ENCODE measurements at places on chromosomes 3 and 15.
A peak's percentile ranks its signal among the peaks of the same experiment; 100 is the strongest.

GRCh38 chr15:101232677-101233076 is 19.2 kb downstream of the CHSY1 start:
- DNase-seq = no peak

DNA sequence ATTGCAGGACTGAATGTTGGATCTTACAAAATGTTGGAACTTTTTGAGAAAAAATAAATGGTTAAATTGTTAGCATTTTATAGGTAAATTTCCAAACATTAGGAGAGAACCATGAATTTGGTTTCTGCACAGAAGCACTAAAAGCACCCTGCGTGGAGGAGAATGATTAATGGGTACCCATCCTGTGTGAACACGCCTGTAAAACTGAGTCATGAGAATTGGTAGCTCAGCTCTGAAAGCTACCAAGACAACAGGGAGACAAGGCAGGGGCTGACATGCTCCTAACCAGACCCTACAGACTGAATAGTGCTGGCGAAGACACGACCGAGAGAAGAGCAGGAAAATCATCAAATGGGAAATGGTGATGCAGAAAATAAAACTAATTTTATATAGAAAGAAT is 32.4 kb upstream of the MTMR10 start:
- no peak for DNase-seq

- peak; percentile 30 for DNase-seq
Observed at GRCh38 chr3:118817748-118818165, 216.9 kb downstream of the IGSF11 start.

GRCh38 chr3:114128826-114129225 is 50.0 kb downstream of the DRD3 start:
- no peak for DNase-seq

DNA sequence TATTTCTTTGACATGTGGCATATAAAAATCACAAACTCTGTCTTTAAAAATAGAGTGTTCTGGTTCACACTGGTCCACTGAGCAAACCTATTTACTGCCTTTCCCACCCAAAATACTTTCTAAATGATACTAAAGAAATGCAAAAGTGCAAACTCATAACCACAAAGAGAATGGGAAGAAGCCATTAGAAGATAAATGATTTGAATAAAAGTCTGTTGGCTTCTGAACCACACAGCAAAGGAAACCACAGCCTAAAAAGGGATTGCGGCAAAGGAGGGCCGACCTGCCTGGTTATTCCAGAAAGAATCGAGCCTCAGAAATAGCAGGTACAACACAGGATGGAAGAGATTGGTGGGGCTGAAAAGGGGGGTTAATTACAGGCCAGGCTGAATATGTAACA is 599.5 kb downstream of the FHIT start:
- no peak for DNase-seq

- DNase-seq = peak; percentile 3
Observed at GRCh38 chr3:15043408-15044171, 21.5 kb downstream of the MRPS25 start.

DNA sequence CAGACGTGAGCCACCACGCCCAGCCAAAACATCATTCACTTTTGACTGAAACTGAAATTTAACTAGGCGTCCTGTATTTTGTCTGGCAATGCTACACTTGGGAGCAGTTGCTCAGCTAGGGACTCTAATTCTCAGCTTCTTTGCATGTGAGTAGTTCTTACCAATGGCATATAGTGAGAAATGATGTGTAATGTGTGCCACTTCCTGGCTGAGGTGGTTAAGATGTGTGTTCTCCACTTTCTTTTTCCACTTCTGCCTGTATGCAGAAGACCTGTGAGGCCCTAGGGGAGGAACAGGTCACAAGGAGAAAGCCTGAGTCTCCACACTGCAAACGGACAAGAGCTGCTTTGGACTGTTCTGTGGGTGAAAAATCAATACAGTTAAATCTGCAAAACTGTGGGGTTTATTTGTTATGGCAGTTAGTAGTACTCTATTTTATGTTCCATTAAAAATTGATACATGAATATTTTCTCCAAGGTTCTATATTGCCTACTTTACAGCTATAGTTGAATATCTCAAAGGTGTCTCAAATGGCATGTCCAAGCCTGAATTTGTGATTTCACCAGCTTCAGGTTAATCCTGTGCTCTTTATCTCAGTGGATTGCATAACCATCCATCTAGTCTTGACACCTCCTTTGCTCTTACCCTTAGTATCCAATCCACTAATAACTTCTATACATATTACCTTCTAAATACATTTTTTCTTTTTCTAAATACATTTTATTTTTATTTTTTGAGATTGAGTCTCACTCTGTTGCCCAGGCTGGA is 59.3 kb downstream of the NR1D2 start:
- DNase-seq = no peak

- no peak for DNase-seq
Observed at GRCh38 chr3:54349691-54350090, 227.3 kb downstream of the CACNA2D3 start.

DNA sequence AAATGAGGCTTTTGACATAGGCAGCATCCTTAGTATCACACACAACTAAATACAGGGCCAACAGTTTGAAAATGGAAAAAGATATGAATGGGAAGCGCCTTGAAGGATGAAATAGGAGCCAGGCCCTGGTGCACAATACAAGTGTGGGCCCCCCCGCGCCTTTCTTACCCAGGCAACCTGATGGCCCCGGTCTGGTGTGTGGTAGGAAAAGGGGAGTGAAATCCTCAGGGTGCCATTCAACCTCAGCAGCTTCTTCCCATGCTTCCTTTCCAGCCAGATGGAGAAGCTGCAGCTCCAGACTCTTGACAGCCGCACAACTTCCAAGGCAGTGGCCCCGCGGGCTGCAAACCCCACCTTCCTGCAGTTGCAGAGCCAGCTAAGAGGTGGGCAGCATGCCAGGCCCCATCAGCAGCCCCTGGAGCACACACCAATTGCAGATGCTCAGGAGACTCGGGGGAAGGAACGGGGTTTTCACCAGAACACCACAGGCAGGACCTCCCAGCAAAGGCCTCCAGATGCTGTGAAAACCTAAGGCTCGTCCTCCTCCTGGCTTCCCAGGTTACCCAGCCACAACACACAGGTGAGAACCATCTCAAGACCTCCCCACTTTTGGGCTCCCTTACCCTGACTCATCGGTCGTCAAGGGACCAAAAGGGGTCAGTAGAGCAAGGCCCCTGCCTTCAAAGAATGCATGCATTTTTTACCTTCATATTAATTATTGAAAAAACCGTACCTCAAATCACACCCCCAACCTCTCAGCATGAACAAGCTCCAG is 101.6 kb downstream of the CPN2 start:
- peak; percentile 81 for DNase-seq

GRCh38 chr3:15875016-15875689 is 77.4 kb upstream of the ANKRD28 start:
- no peak for DNase-seq

DNA sequence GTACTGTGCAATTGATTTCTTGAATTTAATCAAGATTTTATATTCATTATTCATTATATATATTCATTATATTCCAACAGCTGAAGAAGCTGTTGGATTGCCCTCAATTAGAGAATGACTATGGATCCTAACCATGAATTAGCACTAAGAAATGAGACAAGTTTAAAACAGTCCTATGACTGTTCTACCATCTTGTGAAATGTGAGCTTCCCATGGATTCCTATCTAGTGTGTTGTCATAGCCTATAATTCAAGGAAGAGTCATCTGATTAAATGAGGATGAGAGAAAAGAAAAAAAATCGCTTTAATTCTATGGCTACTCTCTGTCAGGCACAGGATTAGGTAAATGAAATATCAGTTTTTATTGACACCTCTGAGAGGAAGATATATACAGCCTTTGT is 696.6 kb upstream of the NAALADL2 start:
- DNase-seq = no peak

GRCh38 chr3:150639262-150639661 is 36.1 kb downstream of the SELENOT start:
- DNase-seq = no peak

DNA sequence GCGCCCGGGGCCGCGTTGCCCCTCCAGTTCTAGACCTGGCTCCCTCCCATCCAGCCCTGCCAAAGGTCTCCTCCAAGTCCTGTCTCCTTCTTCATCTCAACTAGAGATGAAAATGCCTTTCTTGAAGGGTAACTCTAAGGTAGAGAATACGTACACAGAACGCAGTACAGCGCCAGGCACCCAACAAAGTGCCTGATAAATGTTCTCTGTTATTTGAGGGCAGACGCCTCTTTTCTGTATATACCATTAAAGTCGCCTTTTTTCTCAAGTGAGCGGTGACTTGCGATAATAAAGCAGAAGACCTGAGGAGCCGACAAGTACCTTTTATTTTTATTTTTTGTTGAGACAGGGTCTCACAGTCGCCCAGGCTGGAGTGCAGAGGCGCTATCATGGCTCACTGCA is 809 bp downstream of the CRTAP start:
- DNase-seq = no peak

DNA sequence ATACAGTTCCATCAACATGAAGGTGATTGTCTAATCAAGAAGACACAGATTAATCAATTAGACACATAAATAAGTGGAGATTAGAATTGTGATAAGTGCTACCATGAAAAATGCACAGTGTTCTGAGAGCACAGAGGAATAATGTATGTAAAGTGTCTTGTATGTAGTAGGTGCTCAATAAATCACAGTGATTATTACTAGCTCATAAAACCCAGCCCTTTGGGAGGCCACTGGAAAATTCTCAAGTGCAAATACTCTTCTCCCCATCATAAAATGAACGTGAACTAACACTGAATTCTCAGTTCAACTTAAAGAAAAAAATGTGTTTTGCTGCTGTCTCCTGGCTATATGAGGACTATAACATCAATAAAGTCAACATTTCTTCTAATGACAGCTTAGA is 368.2 kb downstream of the FOXP1 start:
- no peak for DNase-seq

DNA sequence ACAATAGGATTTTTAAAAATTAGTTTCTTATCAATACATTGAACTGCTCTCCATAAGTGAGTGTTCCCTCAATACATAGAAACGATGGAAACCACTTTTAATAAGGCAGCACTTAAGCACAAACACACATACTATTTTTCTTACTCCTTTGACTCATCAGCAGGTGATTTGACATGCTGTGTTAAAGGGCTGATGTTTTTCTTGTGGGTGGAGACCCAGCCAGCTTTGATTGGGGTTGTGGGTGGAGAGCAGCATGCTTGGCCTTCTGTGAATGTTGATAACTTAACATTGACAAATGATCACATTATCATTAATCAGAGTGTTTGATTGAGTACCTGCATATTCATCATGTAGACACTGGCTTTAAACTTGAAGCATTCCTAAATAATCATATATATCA is 223.0 kb upstream of the DPH6 start:
- no peak for DNase-seq

DNA sequence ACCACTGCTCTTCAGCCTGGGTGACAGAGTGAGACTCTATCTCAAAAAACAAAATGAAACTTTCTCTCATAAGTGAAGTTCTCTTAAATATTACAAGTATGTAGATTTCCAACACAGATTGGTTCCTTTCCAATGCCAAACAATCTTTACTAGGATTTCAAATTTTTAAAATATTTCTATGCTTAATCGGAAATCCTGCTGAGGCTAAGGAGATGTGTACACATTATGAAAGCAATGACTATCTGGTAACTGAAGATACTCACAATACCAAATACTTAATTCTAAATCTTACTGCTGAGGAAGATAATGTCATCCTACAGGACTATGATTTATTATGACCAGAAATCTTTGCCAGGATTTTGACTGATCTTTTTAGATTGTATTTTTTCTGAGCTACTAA is 255.6 kb upstream of the ZNF717 start:
- DNase-seq = no peak

GRCh38 chr3:105232553-105232952 is 134.2 kb upstream of the ALCAM start:
- DNase-seq = peak; percentile 70

DNA sequence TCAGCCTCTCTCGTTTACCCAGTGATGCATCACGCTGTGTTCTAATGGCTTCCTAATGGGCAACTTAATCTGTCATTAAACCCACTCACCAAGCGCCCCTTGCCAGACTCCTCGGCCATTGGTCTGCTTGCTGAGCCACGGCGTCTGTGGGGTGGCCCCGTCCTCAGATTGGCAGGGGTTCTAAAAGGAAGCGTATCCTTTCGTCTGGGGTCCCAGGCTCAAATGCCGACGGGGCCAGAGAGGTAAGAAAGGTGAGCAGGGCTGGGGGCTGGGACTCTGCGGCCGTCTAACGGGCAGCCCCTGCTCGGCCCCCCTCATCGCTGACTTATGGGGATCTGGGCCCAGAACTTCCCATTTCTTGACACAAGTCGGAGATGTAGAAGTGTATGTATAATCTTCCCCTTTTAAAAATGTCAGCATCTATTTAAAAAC is 315.1 kb upstream of the PROK2 start:
- no peak for DNase-seq

DNA sequence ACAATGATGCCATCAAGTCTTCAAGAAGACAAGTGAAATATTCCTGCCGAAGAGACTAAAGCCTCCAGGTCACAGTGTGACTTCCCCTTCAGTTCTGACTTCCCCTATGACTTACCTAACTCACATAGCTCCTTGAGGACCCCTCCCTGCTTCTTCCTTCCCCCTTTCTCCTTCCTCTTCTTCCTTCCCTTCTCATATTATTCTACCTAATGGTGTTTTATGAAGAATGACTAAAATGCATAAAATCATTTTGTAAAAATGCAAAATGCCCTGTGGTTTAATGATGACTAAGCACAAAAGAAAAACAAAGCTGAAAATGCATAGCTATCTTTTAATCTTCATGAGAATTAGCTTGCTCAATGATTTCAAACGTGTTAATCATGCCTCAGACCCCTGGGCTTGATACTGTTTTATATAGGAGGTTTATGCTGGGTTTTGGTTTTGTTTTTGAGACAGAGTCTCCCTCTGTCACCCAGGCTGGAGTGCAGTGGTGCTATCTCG is 26.1 kb upstream of the TM4SF4 start:
- DNase-seq = no peak

- no peak for DNase-seq
Observed at GRCh38 chr3:31288224-31288623, 244.5 kb upstream of the STT3B start.

GRCh38 chr15:69782809-69783208 is 314.9 kb downstream of the TLE3 start:
- no peak for DNase-seq

- DNase-seq = no peak
Observed at GRCh38 chr15:90223441-90224165, 10.1 kb downstream of the CIB1 start.

GRCh38 chr3:149004622-149005021 is 13.3 kb downstream of the GYG1 start:
- no peak for DNase-seq

DNA sequence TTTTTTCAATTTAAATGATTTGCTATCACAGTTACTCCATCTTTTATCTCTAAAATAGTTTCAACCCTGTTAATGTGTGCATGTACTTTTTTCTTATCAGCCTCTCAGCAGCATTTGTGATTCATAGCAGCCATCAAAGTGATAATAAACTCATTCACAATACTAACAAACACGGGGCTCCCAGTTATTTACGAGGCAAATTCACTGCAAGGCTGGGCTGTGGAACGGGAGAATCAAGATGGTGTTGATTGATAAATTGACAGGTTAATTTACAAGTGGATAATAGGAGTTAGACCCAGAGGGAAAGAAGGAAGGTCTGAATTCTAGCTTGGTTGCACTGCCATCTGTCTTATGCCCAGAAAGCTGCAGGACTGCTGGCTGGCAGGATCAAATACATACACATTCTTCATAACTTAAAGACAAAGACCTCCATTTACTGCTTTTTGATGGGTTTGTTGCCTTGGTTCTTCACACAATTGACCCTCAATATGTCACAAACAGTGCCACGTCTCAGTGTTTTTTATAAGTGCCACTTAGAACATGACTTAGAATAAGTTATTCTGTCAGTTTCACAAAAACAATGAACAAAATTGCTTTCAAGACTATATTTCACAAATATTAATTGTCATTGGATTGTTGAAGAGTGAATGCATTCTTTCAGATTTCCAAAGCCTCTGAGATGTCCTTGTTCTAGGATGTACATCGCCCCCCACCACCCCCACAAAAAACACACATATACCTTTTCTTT is 562.8 kb downstream of the NR2F2 start:
- DNase-seq = no peak

All from SK-N-MC (cell line).